ENCODE measurements at places on chromosomes 6 and 20. TPM values are rescaled to one million over a fixed set of nuclear protein-coding genes. Genes with fewer than 3 reads are reported as not detected.

The PKIB gene
- total RNA-seq: 13.1 TPM

The MRAP2 gene
- total RNA-seq: under 0.01 TPM

The SDC4 gene
- total RNA-seq: 265 TPM

The NRSN1 gene
- total RNA-seq: not detected

The ANKRD60 gene
- not detected for total RNA-seq

The IL17A gene
- total RNA-seq: not detected

The TRIM10 gene
- total RNA-seq: not detected

The FAM184A gene
- not detected for total RNA-seq

The SLC35D3 gene
- not detected for total RNA-seq

The RFX6 gene
- total RNA-seq: not detected

The ZNF322 gene
- 18.9 TPM for total RNA-seq

The RBPJL gene
- not detected for total RNA-seq

The TBC1D32 gene
- total RNA-seq: 7.2 TPM
